ENCODE measurements at places on chromosomes 4 and X. TPM values are rescaled to one million over a fixed set of nuclear protein-coding genes. Genes with fewer than 3 reads are reported as not detected.
A peak's percentile ranks its signal among the peaks of the same experiment; 100 is the strongest.

Gene ARAP2
- 7.7 TPM for polyA plus RNA-seq

- no peak for DNase-seq
These were observed 241.6 kb downstream of the FBXW7 start for GRCh38 chr4:152294331-152294730.

Gene ASB5
- 0.34 TPM for polyA plus RNA-seq

Gene YIPF7
- 0.55 TPM for polyA plus RNA-seq

Gene KIAA1210
- 1.3 TPM for polyA plus RNA-seq

Gene HEPH
- 61.9 TPM for polyA plus RNA-seq

DNA sequence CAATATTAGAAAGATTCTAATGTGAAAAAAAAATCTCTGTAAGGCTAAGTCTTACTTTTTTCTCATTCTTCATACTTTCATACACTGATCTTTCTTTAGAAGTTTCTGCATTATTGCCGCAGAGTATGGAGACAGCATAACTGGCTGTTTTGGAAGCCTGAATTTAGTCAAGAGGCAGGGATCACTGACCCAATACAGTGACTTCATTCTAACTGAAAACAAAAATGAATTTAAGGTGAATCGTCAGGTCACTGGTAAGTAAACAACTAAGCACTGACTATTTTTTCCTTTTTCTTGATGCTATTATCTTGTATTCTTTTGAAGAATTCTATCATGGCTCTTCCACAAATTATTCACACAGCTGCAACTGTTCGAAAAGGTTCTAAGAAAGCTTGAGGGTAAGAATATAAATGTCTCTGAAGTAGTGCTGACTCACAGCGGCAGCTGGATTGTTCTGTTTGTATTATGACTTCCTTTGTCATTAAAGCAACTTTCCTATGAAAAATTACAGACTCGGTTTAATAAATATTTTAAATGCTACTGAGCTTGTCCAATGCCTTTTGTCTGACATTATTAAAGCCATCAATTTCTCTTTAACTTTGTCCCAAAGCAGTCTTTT, 609.3 kb downstream of the FSTL5 start:
- DNase-seq = no peak

Gene FAM114A1
- 32.3 TPM for polyA plus RNA-seq

DNA sequence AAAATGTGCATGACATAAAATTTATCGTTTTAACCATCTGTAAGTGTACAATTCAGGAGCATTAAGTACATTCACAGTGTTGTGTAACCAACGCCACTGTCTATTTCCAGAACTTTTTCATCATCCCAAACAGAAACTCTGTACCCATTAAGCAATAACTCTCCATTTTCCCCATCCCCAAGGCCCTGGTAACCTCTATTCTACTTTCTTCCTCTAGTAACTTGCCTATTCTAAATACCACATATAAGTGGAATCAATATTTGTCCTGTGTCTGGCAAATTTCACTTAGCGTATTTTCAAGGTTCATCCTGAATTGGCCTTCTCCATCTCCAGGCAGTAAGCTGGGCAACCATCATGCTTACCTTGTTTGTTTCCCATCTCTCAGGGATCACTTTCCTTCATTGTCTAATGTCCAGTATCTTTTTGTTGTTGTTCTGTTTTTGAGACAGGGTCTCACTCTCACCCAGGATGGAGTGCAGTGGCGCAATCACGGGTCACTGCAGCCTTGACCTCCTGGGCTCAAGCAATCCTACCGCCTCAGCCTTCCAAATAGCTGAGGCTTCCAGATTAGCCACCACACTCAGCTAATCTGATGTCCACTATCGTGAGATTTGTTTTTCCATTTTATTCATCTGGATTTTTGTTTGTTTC, 17.7 kb upstream of the GRIPAP1 start:
- no peak for DNase-seq

GRCh38 chr4:152605641-152606335, 69.9 kb upstream of the FBXW7 start:
- DNase-seq = no peak

GRCh38 chrX:100413229-100413628, 3.2 kb upstream of the PCDH19 start:
- DNase-seq = no peak

- DNase-seq = no peak
These were observed 19.6 kb downstream of the NKX3-2 start for GRCh38 chr4:13524504-13525243.

Gene CACNA1F
- polyA plus RNA-seq = 0.23 TPM

Gene MAGEA4
- not detected for polyA plus RNA-seq

Gene CT45A1
- not detected for polyA plus RNA-seq

GRCh38 chr4:119971431-119972084, 95.1 kb downstream of the MAD2L1 start:
- peak; percentile 52 for DNase-seq

Gene HUWE1
- 184 TPM for polyA plus RNA-seq

DNA sequence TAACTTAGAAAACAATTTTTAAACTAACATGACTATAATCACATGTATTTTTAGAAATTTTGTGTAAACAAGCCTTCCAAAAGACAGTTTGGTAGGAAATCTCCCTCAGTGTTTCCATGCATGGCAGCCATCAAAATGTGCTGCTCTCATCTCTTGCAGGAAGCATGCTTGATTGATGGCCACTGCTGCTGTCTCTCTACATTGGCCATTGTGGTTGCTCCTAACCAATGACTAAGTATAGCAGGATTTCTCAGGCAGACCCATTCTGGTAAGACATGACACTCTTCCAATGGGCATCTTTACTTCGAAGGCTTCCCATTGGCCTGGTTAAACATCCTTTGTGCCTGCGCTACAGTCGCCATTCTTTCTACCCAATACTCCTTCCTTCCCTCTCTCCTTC, 78.9 kb upstream of the GUCY1A1 start:
- DNase-seq = no peak

Gene MGAT4D
- polyA plus RNA-seq = not detected
